HT-29 (cell line): ENCODE measurements at places on chromosomes 5 and 9. TPM values are rescaled to one million over a fixed set of nuclear protein-coding genes. Genes with fewer than 3 reads are reported as not detected.

ACOT12 gene
- total RNA-seq = not detected in 2 replicates

ATOX1 gene
- total RNA-seq = 43.6 and 55.2 TPM in 2 replicates

FBP1 gene
- total RNA-seq = 53.5 and 63.3 TPM in 2 replicates

DNAH5 gene
- 0.73 and 1.1 TPM in 2 replicates for total RNA-seq

AFAP1L1 gene
- total RNA-seq = 0.05 TPM in 1 of 2 replicates, not detected in the other

FGF18 gene
- 0.37 and 0.58 TPM in 2 replicates for total RNA-seq

DNA sequence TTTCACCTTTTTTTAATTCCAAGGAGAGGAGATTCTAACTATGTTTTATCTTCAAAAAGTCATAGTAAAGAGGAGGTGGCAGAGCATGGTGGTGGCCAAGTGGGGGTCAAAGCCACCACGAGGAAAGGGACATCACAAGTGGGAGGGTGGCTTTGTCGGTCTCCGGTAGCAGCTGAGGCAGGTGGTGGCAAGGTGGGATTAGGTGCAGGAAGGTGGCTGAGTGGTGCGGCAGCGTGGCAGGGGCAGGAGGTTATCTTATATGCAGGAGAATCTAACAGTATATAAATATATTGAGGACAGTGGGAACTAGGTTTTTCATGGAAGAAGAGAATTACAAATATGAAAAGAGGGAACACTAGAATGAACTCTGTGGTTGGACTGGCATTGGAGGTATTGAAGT, 196.8 kb downstream of the FSTL4 start:
- no peak for DNase-seq

DNA sequence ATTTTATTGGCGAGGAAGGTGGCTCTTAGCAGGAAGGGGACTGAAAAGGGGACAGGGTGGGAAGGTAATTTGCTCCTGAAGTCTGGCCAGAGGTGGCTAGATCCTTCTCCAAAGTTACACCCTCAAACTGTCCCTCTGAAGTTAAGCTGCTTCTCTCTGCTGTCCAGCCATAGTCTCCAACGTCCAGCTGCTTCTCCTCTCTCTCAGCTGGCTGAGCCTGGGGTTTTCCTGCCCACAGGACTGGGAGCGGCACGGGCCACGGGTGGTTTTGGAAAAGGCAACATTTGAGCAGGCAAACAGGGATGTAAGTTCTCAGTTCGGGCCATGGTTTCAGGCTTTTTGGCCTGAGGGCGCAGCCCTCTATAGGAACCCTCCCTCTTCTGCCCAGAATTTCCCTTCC, 128.3 kb downstream of the YIPF5 start:
- no peak for DNase-seq

GRCh38 chr5:158288272-158288657, 429.3 kb upstream of the CLINT1 start:
- DNase-seq = no peak

- DNase-seq = no peak
These were observed 13.6 kb upstream of the IL3 start for GRCh38 chr5:132046880-132047299.

GRCh38 chr9:136881691-136882108, 4.6 kb upstream of the TRAF2 start:
- DNase-seq = no peak

GRCh38 chr5:55036477-55036876, 12.4 kb downstream of the GZMK start:
- no peak for DNase-seq

DNA sequence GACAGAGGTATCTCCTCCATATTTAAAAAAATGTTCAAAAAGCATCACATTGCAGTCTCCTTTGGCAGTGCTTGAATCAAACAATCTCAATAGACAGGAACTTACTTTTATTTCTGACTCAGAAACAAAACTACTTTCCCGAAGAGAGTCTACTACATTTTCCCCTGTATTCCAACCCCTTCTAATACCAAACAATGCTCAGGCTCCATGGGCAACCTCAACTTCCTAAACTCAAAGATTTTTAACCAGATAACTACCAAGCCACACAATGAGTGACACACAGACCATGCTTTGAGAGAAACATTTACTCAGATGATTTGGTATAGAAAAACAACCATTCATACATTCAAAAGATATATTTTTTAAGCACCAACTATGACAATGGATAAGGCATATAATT, 70.5 kb downstream of the APBA1 start:
- no peak for DNase-seq

- DNase-seq = no peak
These were observed 50.8 kb downstream of the PLCXD3 start for GRCh38 chr5:41459557-41459956.
